Glomerular endothelial cell (primary cell): ENCODE measurements at places on chromosomes 1 and 21. TPM values are rescaled to one million over a fixed set of nuclear protein-coding genes. Genes with fewer than 3 reads are reported as not detected.
A peak's percentile ranks its signal among the peaks of the same experiment; 100 is the strongest.

DNA sequence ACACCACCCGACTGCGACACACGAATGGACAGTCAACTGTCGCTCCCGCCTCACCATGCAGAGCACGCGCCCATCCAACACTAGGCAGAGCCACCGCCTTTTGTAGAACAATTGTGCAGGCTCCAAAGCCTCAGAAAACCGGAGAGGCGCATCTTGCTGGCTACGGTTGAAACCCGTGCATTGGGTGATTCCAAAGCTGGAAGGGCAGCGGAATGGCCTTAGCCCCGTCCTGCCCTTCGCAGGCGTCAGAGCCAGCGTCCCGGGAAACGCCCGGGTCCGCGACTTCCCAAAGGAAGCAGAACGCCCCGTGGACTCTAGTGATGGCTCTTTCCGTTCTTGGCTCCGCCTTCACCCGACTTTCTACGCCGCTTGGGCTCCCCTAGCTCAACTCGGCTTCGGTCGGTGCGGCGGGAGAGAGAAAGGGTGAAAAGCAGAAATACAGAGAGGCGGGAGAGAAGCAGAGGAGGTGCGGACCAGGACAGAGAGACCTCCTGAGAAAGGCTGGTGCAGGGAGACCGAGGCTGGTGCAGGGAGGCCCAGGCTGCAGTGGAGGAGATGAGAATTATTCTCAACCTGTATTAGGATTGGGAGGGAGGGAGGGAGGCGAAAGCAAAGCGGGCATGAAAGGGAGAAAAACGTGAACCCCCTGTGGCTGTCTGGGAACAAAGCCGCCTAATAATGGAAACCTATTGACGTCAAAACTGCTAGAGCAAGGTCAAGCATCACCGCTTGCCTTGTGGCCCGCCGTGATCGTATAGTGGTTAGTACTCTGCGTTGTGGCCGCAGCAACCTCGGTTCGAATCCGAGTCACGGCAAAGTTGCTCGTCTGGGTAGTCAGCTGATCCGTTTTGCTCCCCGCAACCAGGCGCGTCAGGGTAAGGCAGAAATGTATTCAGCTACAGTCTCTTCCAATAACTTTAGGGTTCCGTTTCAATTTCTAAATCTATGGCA is 99.5 kb downstream of the PRKAB2 start:
- DNase-seq = no peak

CACNA1S gene
- not detected in 2 replicates for total RNA-seq

OR2L5 gene
- not detected in 2 replicates for total RNA-seq

- DNase-seq = no peak
These were observed 310.1 kb downstream of the PAPPA2 start for GRCh38 chr1:176773038-176773437.

PCBP3 gene
- 1.5 and 1.6 TPM in 2 replicates for total RNA-seq

GRCh38 chr1:73097917-73098316 is 815.6 kb upstream of the NEGR1 start:
- no peak for DNase-seq

- no peak for DNase-seq
These were observed 1402.6 kb downstream of the MRPL39 start for GRCh38 chr21:24204641-24205040.

AURKAIP1 gene
- total RNA-seq = 145 and 181 TPM in 2 replicates

CD34 gene
- 54.0 and 307 TPM in 2 replicates for total RNA-seq

TNFRSF8 gene
- 0.18 TPM in 1 of 2 replicates, not detected in the other for total RNA-seq

GRCh38 chr21:43304621-43305335 is 122.2 kb downstream of the SIK1 start:
- DNase-seq = no peak

GRCh38 chr1:154608397-154609270 is 648 bp upstream of the ADAR start:
- no peak for DNase-seq

- DNase-seq = no peak
These were observed 18.1 kb downstream of the LDLRAD1 start for GRCh38 chr1:53999920-54000319.

- no peak for DNase-seq
These were observed 80.3 kb downstream of the SLC35A3 start for GRCh38 chr1:100050139-100050538.

- DNase-seq = peak; percentile 23
These were observed at the start of gene TOR3A for GRCh38 chr1:179081687-179082332. Gene TOR3A, plus strand, starts transcription at chr1:179082070. Its CDS starts 59 bp downstream, at chr1:179082129.

GRCh38 chr1:11786168-11786567 is 19.6 kb downstream of the MTHFR start:
- DNase-seq = no peak

DNA sequence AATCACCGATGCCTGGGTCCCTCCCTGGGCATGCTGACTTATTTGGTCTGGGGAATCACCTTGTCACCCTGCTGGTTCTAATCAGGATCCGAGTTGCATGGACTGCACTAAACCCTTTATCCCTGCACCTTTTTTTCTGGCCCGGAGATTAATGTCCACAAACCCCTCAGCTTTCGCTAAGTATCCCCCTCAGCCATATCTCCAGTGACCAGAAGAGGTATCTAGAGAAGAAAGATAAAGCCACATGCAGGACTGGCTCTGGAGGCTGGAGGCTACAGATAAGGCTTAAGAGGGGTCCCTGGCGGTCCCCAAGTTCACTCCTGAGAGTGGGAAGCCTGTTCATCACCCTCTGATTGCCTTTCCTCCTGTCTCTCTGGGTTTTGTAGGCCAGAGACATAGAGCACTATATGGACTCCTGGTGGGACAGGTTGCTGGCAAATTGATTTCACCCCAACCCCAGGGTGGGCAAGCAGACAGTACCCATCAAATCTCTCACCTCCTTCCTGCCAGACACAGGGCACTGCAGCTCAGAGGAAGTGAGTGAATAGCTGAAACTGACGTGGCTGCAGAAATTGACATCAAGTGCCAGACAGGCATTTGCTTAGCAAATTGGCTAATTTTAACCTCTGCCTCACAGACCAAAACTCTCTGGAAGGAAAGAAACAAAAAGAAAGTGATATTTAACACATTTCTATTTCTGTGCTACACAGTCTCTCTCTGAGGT is 38.8 kb downstream of the HMGB4 start:
- no peak for DNase-seq

DNA sequence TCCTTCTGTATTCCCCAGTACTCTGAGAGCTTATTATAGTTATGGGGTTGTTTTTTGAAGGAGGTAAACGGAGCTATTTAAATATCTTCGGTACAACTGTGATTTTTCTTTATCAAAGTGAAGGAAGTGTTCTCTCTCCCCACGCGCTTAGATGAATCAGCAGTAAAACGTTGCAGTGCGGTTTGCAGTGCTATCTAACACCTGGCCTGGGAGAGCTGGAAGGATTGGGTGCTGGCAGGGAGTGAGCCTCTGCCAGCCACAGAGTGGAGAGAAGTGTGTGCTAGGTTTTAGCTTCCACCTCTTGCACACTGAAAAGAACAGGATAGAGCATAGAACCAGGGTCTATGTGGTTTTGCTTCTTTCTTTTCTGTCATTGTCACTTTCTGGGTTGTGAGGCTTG is 165.9 kb downstream of the SDCCAG8 start:
- DNase-seq = no peak

NCF2 gene
- 6.2 and 7.7 TPM in 2 replicates for total RNA-seq

GRCh38 chr1:25867210-25867991 is 8.1 kb downstream of the PAQR7 start:
- DNase-seq = no peak

- no peak for DNase-seq
These were observed 46.1 kb upstream of the SYT2 start for GRCh38 chr1:202756391-202756790.

BOLA1 gene
- 14.2 and 15.0 TPM in 2 replicates for total RNA-seq

GRCh38 chr21:45084121-45084520 is 9.7 kb downstream of the ADARB1 start:
- no peak for DNase-seq

DNA sequence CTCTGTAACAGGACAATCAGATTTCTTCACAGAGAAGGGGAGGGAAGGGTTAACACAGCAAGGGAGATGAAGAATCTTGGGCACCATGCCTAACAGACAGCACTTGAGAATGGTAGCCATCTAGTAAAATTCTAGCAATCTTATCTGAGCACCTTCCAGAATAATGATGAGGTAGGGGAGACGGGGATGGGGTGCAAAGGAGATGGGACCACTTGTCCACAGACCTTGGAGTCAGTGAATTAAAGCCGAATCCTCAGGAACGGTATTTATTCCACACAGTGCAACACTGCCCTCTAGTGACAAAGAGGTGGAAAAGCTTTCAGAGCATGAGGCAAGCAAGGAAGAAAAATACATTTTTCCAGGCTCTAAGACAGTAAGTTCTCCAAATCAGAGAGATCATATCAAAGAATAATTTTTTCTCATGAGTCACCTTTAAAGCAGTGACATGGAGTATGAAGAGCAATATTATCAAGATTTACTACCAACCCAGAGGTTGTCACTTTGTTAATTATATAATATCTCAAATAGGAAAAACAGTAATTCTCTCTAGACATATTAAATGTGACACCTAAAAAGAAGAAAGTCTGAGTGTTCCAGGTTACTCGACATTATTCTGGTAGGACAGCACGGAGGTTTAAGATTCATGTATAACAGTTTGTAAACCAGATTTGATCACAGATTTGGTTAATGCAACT is 43.3 kb upstream of the LPAR3 start:
- DNase-seq = no peak

GRCh38 chr1:204087893-204088528 is 15.1 kb downstream of the SOX13 start:
- DNase-seq = no peak
